ENCODE measurements at places on chromosomes 12 and 14.

- DNase-seq, result no peak
Measured at GRCh38 chr12:104998423-104999346, 12.6 kb downstream of the NOPCHAP1 start.

- DNase-seq, result no peak
Measured at GRCh38 chr12:62468397-62468796, 1.8 kb downstream of the MON2 start.

GRCh38 chr14:84225268-84225667 is 1304.7 kb upstream of the FLRT2 start:
- DNase-seq, result no peak

DNA sequence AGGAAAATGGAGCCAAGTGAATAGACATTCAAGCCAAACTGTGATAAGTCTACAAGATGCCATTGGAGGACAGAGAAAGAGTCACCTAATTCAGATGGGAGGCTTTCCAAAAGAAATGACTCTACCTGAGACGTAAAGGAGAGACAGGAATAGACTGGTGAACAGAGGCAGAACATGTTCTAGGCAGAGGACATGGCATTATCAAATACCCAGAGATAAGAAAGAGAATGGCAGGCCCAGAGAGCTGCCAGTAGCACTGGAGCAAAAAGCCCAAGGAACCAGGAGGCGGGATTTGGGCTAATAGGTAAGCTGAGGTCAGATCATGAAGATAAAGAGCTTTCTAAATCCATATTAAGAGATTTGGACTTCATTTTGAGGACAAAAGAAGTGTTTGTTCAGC is 207.1 kb downstream of the AKAP6 start:
- DNase-seq, result no peak

DNA sequence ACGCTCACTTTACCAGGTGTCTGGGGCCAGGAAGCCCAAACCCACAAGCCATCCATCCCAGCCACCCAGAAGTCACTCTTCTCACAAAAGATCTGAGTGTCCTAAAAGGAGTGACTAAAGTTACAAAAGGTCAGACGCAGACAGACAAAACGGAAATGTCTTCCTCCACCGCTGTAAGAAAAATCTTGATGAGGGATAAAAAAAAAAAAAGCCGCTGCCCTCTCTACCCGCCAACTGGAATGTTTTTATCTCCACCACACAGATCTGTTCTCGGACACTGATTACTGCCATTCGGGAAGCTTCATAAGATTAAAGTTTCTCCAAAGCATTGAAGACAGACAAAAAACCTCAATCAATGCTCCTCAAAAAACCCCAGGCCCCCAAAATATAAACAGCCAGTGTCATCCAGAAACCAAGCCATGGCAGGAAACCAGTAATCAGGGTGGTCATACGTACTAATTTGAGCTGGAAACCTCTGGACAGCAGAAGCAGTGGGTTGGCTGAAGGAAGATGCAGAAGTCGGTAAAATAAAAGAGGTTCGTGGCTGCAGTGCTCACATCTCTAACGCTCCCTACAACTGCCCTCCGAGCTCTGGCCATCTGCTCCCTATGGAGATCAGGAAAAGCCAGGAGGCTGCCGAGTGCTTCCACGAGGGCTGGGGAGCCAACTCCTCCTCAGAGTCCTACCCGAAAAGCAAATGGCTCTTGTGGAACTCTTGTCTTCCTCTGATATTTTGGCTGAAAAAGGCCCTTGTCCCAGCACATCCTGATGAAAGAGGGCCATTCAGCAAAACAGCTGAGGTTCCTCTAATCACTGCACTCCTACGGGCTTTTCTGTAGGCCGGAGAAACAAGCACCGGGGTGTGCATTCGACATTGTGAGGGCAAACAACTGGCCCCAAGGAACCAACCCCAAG is 30.3 kb downstream of the SSH1 start:
- DNase-seq, result no peak

GRCh38 chr14:53509276-53510244 is 356.4 kb upstream of the DDHD1 start:
- DNase-seq, result no peak

- DNase-seq, result no peak
Measured at GRCh38 chr12:89370421-89370831, 18.1 kb upstream of the DUSP6 start.
